ENCODE measurements at places on chromosomes 1 and 21.

DNA sequence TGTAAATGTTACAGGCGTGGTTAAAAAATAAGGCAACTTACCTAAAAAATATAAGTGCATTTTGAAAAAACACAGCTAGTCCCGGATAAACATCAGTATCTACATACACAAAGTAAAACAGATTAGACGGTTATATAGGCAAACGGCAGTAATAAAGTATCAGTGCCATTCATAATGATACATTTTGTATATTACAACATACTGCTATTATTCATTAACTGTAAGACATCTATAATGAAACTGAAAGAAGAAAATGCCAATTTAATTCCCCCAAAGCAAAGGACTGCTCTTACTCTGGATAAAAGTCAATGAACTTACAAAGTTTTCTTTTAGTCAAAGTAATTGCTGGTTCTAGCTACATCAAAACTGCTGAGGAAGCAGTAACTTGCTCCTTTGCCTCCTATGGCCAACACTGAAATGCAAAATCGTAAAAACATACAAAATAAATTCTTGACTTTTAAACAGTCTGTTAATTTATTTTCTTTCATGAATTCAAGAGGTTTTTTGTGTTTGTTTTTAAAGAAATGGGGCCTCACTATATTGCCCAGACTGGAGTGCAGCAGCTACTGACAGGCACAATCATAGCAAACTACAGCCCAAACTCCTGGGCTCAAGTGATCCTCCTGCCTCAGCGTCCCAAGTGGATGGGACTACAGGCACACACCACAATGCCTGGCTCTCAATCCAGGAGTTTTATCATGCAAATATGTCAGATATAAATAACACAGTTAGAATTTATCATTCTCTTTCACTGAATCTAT is 23.9 kb downstream of the TMEM50B start:
- no peak for DNase-seq

DNA sequence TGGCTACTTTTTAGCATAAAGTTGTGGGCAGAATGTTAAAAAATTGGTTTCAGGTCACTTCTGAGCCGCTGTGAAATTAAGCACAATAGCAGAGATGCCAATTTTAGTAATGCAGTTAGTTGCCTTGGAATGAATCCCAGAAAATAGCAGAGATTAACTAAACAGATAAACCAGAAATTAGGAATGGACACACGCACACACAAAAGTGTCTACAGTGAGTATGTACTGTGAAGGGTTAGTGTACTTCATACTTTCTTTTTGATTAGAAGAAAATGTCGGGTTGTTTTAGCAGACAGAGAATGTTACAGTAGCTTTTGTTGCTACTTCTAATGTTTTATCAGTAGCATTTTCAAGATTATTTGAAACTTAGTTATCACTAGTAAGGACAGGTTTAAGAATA is 106.7 kb downstream of the LEPR start:
- DNase-seq = no peak

GRCh38 chr1:36529769-36530260 is 47.1 kb upstream of the CSF3R start:
- no peak for DNase-seq

DNA sequence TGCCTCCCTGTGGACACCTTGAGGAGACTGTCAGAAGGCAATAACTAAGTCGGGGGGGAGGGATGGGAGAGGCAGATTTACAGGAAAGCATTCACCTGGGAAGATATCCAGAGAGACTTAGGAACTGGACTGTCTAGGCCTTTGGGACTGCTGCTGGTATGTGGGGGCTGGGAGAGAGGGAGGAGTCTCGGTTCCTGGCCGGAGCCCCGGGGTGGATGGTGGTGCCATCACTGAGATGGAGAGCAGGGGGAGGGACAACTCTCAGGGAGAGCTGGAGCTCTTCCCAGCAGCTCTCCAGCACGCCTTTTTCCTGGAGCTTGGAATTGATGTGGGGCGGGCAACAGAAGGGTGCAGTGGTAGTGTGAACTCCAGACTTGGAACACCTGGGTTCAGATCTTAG is 22.1 kb downstream of the PTPRF start:
- no peak for DNase-seq

GRCh38 chr21:34673006-34673405 is 4.2 kb downstream of the CLIC6 start:
- no peak for DNase-seq

DNA sequence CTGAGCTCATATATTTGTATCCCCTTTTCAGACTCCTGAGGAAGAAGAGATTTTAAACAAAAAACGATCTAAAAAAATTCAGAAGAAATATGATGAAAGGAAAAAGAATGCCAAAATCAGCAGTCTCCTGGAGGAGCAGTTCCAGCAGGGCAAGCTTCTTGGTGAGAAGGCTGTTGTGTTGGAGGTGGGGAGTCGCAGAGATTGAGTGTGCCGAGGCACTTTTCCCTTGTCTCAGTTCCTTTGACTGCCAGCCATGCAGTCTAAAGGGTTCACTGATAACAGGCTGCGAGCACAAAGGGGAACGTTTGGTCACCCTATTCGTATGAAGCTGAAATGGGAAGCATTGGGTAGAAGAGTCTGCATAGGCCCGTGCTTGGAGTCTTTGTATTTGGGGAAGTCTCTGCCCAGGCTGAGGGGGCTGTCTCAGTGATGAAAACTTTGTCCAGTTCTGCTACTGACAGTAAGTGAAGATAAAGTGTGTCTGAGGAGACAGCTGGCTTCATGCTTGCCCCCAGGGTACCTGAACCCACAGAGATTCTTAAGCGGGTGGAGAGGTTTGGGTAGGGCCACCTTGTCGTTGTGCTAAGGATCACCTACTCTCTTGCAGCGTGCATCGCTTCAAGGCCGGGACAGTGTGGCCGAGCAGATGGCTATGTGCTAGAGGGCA is 2.8 kb downstream of the RPS8 start:
- no peak for DNase-seq

GRCh38 chr1:188249811-188250210 is 1421.1 kb downstream of the PLA2G4A start:
- DNase-seq = no peak

All from stimulated activated CD4-positive, alpha-beta T cell treated with anti-CD3 and anti-CD28 coated beads, Interleukin-1b, Interleukin-23, amount 100 ng/mL, for 1 hour (primary cell).